ENCODE measurements at places on chromosomes 1 and 21. TPM values are rescaled to one million over a fixed set of nuclear protein-coding genes. Genes with fewer than 3 reads are reported as not detected.
A peak's percentile ranks its signal among the peaks of the same experiment; 100 is the strongest.

DNA sequence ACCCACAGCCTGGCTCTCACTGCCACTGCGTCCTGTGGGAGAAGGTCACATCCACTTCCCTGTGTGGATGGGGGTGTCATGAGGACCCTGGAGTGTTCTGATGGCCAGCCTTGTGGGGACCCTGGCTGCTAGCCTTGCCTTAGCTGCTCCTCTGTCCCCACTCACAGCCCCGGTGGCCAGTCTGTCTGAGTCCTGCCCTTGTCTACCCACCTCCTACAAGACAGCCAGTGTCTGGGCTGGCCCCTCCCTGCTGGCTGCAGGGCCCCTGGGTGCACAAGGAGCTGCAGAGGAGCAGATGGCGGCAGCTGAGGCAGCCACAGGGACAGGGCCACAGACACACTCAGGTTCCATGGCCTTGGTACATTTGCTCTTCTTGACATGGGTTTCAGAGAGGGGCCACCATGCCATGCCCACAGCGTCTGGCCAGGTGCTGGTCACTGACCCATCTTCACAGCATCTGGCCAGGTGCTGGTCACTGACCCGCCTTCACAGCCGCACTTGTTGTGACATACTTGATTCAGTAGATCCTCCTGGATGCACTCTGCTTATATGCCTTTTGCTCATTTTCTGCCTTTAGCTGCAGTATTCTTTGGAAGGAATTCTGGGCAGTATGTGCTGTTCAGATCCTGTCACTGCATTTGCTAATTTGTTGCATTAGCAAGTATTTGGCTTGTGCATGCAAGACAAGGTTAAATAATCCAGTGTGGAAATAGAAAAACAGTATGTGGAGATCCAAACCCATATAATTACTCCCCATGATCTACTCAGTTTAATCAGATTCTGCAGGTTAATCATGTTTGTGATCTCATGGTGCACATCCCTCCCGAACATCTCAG is 157.8 kb downstream of the PCBP3 start:
- DNase-seq, result no peak

Gene MYOG
- not detected for total RNA-seq

DNA sequence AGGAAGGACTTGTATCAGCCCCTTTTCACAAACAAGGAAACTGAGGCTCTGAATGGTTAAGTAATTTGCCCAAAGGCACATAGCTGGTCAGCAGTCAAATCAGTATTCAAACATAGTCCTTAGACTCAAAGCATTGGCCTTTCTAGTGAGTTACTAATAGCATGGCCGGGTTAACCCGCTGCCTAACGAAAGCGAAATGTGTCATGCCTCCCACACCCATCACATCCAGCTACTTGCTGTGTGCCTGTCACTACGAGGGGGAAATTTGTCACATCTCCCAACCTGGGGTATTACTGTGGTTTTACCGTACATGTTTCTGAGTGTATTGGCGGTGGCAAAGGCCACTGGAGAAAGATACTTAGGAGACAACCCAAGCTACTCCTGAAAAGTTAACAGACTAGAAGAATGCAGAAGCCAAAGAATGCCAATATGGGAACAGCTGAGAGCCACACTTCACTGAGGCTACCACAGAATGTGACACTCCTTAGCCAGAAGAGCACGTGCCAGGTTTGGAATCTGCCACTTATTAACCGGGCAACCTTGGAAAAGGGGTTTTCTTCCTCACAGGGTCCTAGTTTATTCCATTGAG is 363.5 kb downstream of the KCNH1 start:
- no peak for DNase-seq

Gene ABCB10
- 16.8 TPM for total RNA-seq

Gene DIRAS3
- total RNA-seq, result 1.2 TPM

- DNase-seq, result peak; percentile 29
These were observed 27.5 kb downstream of the SERTAD4 start for GRCh38 chr1:210260096-210260495.

GRCh38 chr1:223674119-223674890 is 8.8 kb upstream of the CAPN8 start:
- no peak for DNase-seq

Gene ILDR2
- 0.25 TPM for total RNA-seq

GRCh38 chr21:17513214-17514123 is 626 bp downstream of the CXADR start:
- peak; percentile 33 for DNase-seq

Gene DEPDC1
- total RNA-seq, result 36.1 TPM

Data from fibroblast of the aortic adventitia (primary cell).